ENCODE measurements at places on chromosomes 11 and 22. TPM values are rescaled to one million over a fixed set of nuclear protein-coding genes. Genes with fewer than 3 reads are reported as not detected.

DNA sequence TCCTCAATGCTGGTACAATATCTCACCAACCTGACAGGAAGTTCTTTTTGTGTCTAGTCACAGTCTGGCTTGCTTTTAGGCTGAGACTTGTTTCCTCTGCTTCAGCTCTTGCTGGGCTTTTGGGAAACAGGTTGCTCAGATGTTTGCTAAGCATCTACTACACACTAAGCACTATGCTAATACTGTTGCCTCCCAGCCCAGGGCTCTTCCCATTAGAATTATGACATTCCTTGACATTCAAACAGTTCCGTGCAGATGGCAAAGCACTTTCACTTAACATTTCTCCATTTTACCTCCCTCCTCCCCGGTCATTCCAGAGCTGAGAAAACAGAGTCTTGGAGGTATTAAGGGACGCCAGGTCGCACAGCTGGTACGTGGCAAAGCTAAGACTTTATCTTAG is 200.7 kb upstream of the TBCEL start:
- no peak for DNase-seq

DNA sequence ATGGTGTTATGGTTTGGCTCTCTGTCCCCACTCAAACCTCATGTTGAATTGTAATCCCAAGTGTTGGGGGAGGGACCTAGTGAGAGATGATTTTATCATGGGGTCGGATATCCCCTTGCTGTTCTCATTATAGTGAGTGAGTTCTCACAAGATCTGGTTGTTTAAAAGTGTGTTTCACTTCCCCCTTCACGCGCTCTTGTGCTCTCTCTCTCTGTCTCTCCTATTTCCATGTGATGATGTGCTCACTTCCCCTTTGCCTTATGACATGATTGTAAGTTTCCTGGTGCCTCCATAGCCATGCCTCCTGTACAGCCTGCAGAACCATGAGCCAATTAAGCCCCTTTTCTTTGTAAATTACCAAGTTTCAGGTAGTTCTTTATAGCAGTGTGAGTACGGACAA is 765.1 kb downstream of the KCNA4 start:
- DNase-seq: no peak

DNA sequence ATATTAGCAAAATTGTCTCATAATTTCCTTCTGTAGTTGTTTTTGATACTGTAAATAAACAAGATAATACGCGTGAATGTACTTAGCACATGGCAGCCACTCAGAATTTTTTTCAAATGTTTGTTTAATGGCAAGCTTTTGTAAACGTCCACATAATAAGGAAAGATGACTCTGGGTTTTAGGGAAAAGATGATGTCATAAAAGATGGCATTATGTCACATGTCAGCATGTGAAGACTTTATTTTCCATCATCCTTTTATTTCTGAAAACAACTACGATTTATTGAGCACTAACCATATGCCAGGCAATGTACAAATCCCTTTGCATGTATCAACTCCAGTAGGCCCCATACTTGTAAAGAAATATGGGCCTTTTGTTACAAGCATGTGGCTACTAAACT is 139.9 kb downstream of the C11orf91 start:
- DNase-seq: no peak

GRCh38 chr11:19628018-19628417 is 84.6 kb upstream of the NAV2 start:
- DNase-seq: peak; percentile 20

- no peak for DNase-seq
These were observed 77.1 kb upstream of the OR9Q1 start for GRCh38 chr11:57946628-57947027.

HTR3A gene
- not detected for total RNA-seq

KRTAP5-2 gene
- not detected for total RNA-seq

NAALADL1 gene
- 16.6 TPM for total RNA-seq
